ENCODE measurements at places on chromosomes 6 and 20.

DNA sequence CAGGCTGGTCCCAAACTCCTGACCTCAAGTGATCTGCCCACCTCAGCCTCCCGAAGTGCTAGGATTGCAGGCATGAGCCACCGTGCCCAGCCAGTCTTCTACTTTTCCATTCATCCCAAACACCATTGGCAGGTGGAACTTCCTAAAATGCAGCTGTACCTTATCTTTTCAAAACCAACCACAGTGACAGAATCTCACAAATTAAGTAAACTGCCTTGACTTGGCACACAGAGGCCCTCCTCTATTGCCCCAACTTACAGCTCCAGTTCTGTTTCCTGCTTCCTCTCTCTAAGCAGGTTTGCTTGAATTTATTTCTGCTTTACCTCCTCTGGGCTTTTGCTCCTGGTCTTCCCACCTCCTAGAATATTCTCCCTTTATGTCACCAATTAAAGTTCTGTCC lies 7.6 kb downstream of the MYB start:
- DNase-seq = no peak

DNA sequence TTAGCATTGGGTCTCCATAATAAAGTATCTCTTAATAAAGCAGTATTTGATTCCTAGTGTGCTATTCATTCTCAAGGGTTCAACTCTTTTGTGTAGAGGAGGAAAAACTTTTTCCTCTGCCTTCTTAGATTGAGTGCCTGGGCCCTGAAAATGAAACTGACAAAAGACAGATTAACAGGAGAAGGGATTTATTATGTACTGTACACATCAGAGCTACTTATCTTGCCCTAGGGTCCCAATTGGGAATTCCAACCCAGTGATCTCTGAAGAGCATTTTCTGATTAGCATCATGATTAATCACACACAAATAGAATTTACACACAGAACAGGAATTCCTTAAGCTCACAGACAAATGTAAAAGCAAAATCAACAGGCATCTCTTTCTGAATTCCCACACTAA lies 128.9 kb downstream of the CD164 start:
- no peak for DNase-seq

GRCh38 chr20:36830791-36831691 lies 44.9 kb upstream of the TLDC2 start:
- no peak for DNase-seq

GRCh38 chr6:95448208-95448607 lies 129.1 kb upstream of the MANEA start:
- DNase-seq = no peak

- no peak for DNase-seq
Measured at GRCh38 chr20:36866681-36867495, 9.1 kb upstream of the TLDC2 start.

DNA sequence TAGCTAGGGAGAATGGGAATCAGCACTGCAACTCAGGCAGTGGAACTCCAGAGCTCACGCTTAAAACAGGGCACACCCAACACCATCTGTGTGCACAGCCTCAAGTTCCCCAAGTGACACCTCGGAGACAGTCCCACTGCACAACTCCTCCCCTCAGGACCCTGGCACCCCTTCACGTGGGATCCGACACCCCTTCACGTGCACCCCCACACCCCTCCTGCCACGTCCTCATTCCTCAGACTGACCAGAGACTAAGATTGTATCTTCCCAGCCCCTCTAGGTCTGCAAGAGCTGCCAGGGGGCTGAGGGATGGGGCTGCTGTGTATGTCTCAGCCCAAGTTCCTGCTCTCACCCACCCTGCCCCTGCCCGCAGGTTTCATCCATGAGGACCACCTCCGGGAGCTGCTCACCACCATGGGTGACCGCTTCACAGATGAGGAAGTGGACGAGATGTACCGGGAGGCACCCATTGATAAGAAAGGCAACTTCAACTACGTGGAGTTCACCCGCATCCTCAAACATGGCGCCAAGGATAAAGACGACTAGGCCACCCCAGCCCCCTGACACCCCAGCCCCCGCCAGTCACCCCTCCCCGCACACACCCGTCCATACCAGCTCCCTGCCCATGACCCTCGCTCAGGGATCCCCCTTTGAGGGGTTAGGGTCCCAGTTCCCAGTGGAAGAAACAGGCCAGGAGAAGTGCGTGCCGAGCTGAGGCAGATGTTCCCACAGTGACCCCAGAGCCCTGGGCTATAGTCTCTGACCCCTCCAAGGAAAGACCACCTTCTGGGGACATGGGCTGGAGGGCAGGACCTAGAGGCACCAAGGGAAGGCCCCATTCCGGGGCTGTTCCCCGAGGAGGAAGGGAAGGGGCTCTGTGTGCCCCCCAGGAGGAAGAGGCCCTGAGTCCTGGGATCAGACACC lies 7.6 kb downstream of the MYL9 start:
- DNase-seq = no peak

GRCh38 chr6:102327697-102328225 lies 934.3 kb downstream of the GRIK2 start:
- DNase-seq = no peak

GRCh38 chr6:132282696-132283095 lies 118.6 kb downstream of the MOXD1 start:
- no peak for DNase-seq

GRCh38 chr6:44053760-44054556 lies 73.3 kb downstream of the MRPL14 start:
- no peak for DNase-seq

GRCh38 chr6:162178666-162179065 lies 548.9 kb downstream of the PRKN start:
- DNase-seq = no peak

DNA sequence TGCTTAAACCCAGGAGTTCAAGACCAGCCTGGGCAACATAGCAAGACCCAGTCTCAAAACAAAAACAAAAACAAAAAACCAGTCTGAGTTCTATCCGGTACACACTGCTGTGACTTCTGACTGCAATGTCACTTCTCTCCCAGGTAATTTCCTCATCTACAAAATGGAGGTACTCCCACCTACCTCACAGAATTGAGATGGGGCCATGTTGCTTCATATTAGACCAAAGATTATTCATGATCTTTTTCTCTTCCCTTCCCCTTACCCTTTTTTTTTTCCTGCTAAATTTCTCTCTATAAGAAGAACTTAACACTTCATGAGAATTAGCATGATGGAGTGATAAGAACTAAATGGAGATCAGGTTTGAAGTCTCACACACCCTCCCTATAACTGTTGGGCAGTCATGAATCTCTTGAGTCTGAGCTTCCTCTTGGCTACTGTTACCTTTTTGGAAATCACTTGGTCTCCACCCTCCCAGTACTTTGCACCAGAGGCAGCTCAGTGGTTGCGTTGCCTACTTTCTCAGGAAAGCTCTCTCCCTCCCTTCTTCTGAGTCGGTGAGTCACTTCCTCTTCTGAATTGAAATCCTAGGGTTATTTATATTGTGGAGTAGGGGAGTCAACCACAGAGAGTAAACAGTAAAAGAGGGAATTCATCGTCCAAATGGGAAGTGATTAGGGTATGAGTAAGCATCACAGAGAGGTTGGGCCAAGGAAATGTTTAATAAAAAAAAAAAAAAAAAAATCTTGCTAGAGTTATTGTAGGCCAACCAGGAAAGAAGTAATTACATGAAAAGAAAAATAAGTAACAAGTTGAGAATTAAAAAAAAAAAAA lies 59.9 kb upstream of the MAP7 start:
- DNase-seq = no peak

DNA sequence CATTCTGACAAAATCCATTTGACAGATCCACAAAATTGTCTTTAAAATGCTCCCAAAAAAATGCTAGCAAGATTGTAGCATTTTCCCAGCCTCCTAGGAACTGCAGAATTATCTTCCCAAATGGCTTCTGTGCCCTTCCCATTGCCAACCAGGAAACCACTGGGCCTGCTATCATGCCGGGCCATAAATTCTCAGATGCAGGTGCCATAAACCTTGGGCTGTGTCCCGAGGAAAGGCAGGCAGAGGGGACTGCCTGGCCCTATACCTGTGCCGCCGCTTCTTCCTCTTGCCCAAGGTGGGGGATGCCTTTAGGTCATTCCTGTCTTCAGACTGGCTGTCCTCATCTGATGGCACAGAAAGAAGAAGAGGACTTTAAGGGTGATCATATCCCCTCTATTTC lies 2.8 kb downstream of the VSX1 start:
- no peak for DNase-seq

DNA sequence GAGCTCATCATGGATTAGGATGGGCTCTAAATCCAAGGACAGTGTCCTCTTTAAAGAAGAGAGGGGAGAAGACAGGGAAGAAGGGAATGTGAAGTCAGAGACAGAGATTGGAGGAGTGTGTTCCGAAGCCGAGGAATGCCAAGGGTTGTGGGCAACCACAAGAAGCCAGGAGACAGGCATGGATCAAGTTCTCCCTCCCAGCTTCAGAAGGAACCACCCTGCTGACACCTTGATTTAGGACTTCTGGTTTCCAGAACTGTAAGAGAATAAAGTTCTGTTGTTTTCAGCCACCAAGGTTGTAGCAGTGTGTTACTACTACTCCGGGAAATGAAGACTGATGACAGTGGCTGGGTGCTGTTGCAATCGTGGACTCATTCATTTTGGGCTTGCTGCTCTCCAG lies 120.1 kb downstream of the RPS12 start:
- DNase-seq = no peak

DNA sequence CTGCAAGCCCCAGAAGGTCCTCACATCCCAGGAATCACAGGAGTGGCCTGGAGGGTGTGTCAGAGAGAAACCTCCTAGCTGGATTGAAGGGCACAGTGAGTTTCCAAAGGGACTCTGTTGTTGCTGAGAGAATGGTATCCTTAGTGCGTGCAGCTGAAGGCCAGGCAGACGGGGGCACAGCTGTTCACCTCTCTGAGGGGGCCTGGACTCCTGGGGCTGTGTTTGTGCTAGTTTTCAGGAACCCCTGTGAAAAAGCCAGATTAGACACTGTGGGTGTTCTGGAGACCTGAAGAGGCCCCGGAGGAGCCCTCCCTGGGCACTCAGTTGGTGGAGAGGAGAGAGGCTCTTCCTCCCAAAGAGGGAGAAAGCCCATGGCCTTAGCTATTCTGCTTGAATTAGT lies 223.4 kb downstream of the FARS2 start:
- no peak for DNase-seq

DNA sequence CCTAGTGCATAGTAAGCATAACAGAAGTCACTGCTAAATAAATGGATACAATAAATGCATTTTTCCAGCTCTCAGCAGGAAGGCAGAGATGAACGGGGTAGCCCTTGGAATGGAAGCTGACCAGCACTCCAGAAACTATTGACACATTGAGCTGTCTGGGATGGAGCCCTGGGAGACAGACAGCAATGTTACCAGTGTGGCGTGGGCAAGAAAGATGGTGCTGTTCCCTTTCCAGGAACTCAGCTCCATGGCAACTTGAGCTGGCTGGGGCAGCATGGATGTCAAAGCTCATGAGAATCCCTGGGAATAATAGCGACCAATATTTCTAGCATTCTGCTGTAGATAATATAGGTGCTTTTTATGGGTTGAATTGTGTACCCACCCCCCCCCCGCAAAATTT lies 104.3 kb upstream of the PTPRT start:
- no peak for DNase-seq

GRCh38 chr6:133972388-133972787 lies 19.4 kb downstream of the TBPL1 start:
- DNase-seq = no peak

DNA sequence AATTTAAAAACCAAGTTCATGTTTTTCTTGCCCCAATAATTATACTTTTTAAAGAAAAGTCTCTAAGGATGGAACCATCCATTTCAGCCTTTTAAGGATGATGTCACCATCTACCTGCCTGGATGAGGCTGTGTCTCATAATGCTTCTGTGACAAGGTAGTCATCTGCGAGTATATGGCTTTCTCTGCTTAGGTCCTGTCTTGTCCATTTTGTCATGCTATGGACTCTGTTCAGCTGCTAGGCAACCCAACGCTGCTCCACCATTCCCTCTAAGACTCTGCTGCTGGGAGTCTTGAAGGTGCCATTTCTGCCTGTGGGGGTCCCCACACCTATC lies 459.8 kb upstream of the RUNX2 start:
- no peak for DNase-seq

DNA sequence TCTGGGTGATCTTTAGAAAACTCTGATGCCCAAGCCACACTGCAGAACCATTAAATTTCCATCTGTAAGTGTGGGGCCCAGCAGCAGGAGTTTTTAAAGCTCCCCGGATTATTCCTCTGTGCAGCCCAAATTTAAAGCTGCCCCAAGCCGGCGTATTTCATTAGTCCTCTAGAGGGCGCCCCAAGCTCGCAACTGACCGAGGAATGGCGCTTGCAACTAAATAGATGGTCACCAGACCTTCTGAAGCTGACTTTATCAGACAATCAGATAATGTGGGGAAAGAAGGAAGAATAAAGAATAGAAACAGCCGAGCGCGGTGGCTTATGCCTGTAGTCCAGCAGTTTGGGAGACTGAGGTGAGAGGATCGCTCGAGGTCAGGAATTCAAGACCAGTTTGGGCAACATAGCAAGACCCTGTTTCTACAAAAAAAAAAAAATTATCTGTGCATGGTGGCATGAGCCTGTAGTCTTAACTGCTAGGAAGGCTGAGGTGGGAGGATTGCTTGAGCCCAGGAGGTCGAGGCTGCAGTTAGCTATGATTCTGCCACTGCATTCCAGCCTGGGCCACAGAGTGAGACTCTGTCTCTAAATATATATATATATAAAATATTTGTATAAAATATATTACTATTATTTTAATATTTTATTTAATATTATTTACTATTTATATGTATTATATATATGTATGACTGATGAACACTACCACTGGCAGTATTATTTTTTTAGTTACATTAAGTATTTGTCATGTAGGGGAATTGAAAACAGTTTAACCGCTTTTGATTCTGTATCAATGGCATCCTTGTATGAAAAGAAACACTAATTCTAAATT lies 56.0 kb downstream of the OTOR start:
- peak; percentile 25 for DNase-seq

- no peak for DNase-seq
Measured at GRCh38 chr20:33404281-33404680, 3.0 kb upstream of the CDK5RAP1 start.

DNA sequence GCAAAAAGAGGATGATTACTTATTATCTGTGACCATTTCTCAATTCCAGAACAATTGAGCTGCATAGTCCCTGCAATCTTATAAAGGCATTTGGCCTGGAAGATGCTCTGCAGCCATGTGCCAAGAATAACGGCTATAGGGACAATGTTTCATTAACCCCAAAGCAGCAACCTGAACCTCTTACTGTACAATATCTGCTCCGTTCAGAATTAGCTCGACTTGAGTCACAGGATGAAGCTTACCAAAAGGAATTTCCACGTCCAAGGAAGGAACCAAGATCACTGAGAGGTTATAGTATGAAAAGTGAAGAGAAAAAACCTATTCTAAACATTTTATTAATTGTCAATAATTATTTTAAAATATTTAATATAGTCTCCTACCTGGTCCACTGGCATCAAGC lies 167.3 kb upstream of the GMDS start:
- DNase-seq = no peak

- DNase-seq = no peak
Measured at GRCh38 chr6:102670735-102671134, 1277.2 kb downstream of the GRIK2 start.

- DNase-seq = no peak
Measured at GRCh38 chr6:11919771-11920440, 92.2 kb upstream of the HIVEP1 start.

DNA sequence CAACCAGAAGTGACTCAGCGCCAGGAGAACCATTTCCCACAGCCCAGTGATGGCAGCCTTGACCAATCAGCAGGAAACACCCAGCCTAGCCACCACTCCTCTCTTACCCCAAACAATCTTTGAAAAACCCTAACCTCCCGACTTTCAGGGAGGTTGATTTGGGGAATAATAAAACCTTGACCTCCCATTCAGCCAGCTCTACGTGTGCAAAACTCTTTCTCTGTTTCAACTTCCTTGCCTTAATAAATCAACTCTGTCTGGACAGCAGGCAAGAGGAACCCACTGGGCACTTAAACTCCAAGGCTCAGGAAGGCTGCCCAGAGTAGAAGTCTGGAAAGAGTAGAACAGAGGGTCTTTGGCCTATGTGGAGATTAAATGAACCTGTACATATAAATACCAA lies 35.0 kb downstream of the SERPINB1 start:
- DNase-seq = no peak
